ENCODE measurements at places on chromosomes 3 and 15.

DNA sequence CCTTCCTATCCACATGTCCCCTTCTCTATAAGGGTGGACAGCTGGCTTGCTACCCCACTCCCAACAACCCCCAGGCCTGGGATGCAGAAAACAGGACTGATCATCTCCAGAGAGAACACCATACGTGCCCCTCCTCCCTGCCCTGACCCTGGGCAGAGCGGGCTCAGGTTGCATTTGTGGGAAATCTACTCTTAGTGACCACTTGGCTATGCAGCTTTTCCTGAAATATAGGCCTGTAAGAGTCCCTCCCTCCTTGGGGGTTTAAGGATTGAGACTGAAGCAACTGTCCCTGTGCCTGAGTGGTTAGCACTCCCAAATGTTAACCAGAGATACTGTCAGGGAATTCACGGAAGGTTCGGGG lies 11.7 kb downstream of the SH2D7 start:
- no peak for DNase-seq

GRCh38 chr3:60399292-60399691 lies 852.0 kb downstream of the FHIT start:
- DNase-seq = no peak

- peak; percentile 20 for DNase-seq
These were observed at the start of gene PDE8A for GRCh38 chr15:84981711-84982300. Gene PDE8A (plus strand): TSS chr15:84981856. CDS start chr15:84982163, 307 bp downstream.

DNA sequence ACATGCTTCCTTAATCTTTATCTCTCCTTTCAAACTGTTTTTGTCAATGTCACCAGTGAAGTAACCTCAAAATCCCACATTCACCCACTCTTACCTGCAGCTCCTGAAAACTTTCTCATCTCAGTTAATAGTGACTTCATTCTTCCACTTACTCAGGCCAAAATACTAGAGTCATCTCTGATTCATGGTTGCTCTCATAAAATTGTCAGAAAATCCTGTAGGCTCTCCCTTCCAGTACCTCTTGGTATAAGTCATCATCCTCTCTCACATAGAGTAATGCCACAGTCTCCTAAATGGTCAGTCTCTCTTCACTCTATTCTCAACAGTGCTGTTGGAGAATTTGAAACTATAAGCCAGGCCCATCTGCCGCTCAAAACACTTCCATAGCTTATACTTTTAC lies 34.9 kb upstream of the POU1F1 start:
- no peak for DNase-seq

GRCh38 chr15:68646696-68647095 lies 67.9 kb downstream of the CORO2B start:
- DNase-seq = no peak

- no peak for DNase-seq
These were observed 139.7 kb downstream of the CD47 start for GRCh38 chr3:107951126-107951525.

DNA sequence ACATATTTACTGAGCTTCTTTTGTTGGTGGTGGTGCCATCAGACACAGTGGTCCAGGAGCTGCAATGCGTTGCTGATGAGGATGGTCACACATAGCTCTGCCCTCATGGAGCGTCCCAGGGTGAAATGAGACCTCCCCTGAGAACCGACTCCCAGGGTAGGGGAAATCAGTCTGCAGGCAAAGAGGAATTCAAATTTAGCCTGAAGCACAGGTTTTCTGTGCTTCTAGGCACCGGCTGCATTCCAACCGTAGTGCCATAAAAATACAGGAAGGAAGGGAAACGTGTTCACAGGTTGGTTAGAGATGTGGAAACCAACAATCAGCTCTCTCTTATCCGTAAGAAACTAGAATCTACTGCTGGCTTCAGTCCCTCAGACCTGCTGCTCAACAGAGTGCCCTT lies 19.2 kb downstream of the SMAD3 start:
- no peak for DNase-seq

- DNase-seq = no peak
These were observed 119.9 kb upstream of the FHIT start for GRCh38 chr3:61371123-61371522.

GRCh38 chr3:44482721-44483120 lies 5.3 kb upstream of the ZNF445 start:
- DNase-seq = no peak

DNA sequence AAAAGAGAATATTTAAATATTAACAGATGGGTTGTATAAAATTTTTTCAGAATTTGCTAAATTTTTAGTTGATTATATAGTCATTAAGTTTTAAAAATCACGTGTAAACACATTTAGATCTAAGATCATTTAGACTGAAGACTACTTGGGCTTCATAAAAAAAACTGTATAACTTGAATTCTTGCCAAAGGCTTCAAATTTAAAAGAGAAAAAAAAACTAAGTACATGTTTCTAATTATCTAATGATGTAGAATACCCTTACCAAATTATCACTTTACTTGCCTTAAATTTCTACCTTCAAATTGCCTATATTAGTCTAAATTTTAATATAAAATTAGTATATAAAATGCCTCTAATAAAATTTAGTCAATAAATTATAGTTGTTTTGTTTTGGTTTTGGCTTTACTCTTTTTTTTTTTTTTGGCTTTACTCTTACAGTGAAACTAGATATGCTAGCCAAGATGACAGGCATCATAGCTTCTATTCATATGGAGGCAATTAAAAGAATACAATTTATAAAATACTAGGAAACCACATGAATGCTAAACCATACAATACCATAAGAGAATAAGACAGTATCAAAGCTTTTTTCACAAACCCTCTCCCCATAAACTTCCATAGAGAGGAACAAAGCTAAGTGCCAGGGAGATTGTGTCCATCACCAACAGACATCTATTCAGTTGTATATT lies 183.1 kb upstream of the KCNMB2 start:
- DNase-seq = no peak

DNA sequence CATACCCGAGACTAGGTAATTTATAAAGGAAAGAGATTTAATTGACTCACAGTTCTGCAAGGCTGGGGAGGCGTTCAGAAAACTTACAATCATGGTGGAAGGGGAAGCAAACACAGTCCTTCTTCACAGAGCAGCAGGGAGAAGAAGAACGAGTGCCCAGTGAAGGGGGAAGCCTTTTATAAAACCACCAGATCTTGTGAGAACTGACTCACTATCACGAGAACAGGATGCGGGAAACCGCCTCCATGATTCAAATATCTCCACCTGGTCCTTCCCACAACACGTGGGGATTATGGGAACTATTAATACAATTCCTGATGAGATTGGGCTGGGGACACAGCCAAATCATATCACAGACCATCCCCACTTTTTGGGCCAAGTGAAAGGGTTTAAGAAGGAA lies 58.8 kb upstream of the CTXND1 start:
- no peak for DNase-seq

GRCh38 chr15:31433574-31433973 lies 106.9 kb downstream of the KLF13 start:
- DNase-seq = no peak

GRCh38 chr15:40034186-40034946 lies 4.6 kb downstream of the SRP14 start:
- no peak for DNase-seq

GRCh38 chr3:2029559-2029958 lies 69.1 kb upstream of the CNTN4 start:
- DNase-seq = no peak

DNA sequence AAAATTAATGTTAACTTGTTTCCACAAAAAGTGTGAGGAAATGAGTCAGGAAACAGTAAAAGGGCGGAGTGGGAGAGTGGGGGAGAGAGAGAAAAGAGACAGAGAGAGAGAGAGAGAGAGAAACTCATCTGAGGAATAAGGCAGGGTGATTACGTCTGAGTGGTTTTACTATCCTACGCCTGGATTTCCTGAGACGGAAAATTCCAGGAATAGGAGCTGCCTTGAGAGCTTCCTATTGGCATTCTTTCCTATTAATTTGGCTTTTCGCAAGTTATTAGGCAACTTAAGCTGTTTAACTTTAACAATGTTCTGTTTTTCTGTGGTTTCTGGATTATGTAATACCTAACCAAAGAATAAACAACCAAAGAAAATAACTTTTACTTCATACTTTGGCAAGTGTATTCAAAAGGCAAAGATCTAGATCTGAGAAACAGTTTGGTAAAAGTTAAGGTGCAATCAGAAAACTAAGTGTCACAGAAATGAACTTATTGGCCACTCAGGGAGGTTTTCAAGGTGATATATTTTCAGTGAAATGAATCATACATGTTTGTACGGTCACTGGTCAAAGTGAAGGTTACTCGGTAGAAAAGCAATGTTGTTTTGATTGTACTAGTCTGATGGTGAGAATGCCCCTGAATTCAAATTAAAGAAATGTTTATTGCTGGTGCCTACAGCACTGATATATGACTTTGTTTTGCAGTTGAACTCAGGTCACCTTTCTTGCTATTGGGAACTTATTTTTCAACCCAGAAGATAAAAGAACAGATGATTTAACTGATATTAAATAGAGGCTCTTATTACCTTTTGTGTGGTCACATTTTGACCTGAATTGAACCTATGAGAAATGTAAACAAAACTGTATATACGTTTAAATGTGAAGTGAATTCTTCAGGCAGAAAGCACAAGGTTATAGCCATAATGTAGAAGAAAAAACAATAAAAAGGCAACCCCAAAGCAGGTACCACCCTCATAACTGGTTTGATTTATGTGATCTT lies 39.9 kb upstream of the TNFSF10 start:
- DNase-seq = no peak

DNA sequence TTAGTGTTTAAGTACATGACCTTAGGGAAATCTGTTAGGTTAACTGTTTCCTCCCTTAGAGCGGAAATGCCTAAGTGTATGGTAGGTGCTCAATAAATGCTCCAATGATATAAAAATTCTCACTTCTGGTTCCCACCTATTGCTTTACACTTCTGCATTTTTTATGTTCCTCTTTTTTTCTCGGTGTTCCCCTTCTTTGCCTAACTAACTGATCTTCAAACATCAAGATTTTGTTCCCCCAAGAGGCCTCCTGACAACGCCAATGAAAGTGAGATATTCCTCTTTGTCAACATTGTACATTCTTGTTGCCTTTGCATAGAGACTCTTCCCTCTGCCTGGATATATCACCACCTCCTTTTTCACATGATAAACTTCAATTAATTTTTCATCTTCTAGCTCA lies 17.4 kb downstream of the SLC35A5 start:
- DNase-seq = no peak

DNA sequence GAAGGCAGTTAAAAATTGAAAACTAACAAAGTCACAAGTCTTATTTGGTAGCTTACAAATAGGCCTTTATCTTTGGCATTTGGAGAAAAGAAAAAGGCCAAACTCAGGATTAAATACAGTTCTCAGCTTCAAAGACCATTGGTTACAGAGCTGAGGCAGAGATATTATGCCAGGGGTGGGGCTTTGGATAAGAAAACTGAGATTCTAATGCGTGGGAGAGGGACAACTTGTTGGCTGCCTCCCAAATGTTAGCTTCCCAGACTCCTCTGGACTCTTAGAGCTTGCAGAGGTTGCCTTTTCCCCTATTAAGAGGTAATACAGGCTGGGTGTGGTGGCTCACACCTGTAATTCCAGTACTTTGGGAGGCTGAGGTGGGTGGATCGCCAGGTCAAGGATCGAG lies 231.8 kb downstream of the SQOR start:
- DNase-seq = no peak

DNA sequence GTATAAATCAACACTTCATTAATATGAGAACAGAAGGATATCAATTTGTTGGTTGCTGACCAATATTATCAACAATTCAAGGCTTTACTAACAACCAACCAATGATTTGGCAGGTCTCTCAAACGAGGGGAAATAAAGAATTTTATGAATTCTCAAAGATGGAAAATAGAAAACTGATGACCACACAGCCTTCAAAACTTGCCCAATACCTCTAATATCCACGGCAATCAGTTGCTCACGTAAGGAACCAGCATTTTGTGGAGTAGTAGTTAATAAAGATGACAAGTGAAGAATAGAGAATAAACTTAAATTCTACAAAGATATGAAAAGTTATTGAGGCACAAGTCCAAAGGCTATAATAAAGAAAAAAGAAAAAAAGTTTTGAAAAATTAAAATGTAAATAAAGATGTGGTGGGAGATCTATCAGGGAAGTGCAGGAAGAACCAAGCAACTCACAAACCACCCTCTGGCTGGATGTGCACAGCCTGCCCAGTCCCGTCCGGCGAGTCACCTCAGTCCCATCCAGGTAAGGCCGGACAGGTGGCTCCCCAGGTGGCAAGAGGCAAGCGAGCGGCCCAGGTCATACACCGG lies 808 bp downstream of the GK5 start:
- DNase-seq = no peak

- no peak for DNase-seq
These were observed 15.7 kb upstream of the CNBP start for GRCh38 chr3:129199366-129199765.

DNA sequence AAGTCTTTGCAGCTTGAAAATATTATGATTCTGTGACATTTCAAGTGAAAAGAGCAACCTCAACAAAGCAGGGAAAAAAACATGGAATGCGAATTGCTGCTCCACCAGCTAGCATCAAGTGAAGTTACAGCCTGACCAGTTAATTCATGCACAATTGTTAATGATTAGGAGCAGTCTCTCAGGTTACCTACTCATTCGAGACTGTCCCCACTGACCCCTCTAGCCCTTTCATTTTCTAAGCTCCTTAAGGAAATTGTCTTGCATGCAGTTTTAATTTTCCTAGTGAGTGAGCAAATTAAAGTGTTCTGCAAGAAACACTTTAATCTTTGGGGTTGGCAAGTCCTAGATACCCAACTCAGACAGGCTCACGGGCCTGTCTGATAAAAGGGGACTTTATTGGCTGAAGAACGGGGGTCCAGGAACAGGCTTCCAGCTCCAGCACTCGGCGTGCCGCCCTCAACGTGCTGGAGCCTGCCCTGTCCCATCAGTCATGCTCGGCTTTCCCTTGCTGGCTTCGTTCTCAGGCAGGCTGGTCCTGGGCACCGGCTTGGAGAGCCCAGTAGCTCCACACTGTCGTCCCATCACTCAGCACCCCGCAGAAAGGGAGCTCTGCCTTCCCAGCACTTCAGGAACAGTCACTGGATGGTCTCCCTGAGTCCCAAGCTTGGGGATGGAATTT lies 18.3 kb downstream of the PODXL2 start:
- no peak for DNase-seq

GRCh38 chr3:11764931-11765363 lies 81.7 kb downstream of the TAMM41 start:
- DNase-seq = no peak

DNA sequence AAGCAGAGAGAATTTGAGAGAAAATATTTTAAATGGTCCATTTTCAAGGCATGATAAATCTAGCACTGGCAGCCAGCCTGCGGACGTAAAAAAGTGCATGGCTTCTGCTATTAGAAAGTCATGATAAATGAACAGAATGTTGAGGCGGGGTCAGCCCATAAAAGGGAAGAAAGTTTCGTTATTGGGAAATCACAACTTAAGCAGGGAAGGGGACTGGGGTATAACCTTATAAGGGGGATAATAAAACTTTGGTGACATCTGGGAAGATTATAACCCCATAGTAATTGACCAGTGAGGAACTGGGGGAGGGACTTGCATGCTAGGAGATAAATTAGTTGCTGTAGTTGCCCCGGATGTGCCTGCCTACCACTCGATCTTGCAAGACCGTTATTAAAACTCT lies 88.4 kb upstream of the PLSCR4 start:
- no peak for DNase-seq

- no peak for DNase-seq
These were observed 31.7 kb upstream of the IP6K2 start for GRCh38 chr3:48748754-48749153.
